ENCODE measurements at places on chromosomes 4 and X. TPM values are rescaled to one million over a fixed set of nuclear protein-coding genes. Genes with fewer than 3 reads are reported as not detected.
A peak's percentile ranks its signal among the peaks of the same experiment; 100 is the strongest.

- no peak for DNase-seq
Measured at GRCh38 chr4:48299560-48299959, 29.9 kb upstream of the TEC start.

- no peak for DNase-seq
Measured at GRCh38 chrX:47608130-47608810, 11.4 kb downstream of the SYN1 start.

- DNase-seq, result no peak
Measured at GRCh38 chrX:68398291-68398690, 35.0 kb downstream of the OPHN1 start.

Gene NDP
- total RNA-seq, result 2.5 TPM

Gene CSN1S1
- total RNA-seq, result not detected

DNA sequence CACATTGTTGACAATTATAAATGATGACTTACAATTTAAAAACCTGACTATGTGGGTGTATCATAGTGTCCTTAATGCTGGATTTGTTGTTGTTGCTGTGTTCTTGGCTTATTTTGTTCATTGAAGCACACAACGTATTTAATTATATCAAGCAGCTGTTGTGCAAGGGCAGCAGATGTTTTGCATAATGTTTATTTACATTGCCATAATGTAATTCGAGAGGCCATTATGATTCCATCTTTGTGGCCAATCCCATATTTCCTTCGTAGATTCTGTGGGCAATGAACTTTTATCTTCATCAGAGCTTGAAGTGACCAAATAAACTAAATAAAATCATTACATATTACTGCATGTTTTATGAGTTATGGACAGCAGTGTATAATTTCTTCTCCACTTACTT, 422.6 kb upstream of the GALNTL6 start:
- DNase-seq, result no peak

Gene BGN
- total RNA-seq, result 57.7 TPM

DNA sequence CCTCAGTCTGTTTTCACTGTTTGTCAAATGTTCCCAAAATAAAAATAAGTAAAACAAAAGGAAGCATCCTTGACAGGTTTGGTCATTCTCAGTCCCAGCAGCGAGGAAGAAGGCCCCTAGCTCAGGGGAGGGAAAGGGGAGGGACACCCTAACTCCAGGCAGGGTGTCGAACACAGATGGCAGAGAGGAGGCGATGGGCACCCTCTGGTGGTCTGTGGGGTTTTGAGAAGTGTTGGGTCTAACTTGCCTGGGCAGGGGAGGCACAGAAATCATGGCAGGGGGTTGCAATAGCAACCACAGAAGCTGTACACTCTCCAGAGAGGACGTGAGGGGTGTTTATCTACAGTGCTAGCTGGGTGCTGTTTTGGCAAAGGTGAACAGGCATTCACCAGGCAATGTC, 229.8 kb upstream of the SFRP2 start:
- no peak for DNase-seq

Gene PSAPL1
- 0.05 TPM for total RNA-seq

DNA sequence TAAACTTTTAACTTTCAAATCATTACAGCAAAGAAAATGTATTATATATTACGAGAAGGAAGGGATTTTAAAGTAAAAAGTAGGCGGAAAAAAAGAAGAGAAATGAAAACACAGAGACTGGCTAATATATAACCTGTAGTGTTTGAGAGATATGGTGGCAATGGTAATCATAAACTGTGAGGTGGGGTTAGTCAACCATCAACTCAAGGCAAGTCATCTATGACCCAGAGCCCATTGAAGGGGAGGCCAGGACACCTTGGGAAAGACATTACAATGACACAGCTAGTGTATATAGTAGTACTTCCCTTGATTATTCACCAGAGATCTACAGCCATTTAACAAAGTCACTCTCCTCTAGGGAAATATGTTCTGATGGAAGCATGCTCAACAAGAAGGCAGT, 423.9 kb upstream of the PITX2 start:
- DNase-seq, result no peak

- DNase-seq, result no peak
Measured at GRCh38 chr4:39544580-39545315, 17.5 kb upstream of the UGDH start.

GRCh38 chr4:150699599-150699998, 117.6 kb downstream of the MAB21L2 start:
- DNase-seq, result no peak

- DNase-seq, result no peak
Measured at GRCh38 chr4:96676754-96677435, 837.0 kb downstream of the PDHA2 start.

DNA sequence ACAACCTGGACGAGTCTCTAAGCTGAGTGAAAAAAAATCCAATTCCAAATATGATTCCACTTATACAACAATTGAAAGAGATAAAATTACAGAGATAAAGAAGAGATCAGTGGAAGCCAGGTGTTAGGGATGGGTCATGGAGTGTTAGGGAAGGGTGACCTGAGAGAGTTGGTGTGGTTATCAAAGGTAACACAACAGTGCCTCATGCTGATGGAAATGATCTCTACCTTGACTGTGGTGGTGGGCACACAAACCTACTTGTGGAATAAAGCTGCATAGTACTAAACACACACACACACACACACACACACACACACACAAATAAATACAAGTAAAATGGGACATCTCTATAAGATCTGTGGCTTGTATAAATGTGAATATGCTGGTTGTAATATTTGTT, 26.0 kb downstream of the BEND2 start:
- DNase-seq, result no peak

DNA sequence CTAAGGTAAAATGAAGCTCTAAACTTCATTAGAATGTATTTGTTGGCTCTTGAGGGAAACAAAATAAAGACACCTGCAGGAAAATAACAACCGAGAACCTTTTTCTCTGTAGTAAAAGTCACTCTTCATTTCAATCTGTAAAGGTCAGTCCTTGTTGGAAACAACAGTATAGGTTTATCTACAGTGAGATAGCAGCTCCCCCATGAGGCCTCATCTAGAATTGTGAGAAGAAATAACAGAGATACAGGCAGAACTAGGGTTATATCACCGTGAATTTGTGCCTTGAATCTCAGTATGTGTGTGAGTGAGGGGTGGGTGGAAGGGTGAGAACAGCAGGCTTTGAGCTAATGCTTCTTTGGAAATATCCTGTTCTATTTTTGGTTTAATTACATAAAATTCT, 107.8 kb upstream of the FMR1 start:
- peak; percentile 6 for DNase-seq

DNA sequence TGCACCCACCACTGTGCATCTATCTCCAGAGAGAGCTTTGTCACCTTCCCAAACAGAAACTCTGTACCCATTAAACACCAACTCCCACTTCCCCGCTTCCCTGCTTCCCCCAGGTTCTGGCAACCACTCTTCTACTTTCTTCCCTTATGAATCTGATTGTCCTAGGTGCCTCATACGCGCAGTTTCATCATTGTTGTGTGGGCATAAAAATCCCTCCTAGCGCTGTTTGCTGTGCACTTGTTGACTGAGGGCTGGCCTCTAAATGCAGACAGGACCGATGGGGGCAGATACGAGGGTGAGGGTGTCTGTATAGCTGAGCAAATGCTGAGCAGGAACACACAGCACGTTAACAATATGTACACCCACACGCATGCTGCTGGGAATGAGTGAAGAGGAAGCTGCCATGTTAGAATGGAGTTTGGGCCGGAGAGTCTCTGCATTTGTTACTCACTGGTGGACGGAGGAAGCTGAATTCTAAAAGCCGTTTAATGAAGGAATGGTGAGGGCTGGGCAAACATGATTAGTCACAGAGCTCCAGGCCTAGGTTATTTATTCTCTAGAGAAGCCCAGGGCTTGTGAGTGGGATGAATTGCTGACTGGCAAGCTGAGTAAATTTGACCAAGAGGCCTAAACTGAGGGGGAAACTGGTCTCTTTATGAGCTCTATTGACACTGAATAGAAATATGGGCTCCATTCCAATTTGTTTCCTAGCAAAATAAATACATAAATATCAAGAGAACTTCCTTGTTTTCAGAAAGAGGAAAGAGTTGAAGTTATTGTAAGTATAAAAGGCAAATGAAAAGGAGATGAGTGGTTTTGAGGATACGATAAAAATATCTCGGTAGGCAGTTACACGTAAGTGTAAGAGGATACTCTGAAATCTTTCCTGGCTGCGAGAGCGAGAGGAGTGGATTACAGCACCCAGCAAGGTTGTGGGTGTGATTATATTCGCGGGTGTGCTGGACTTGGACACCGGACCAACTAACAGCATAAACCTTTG, 95.9 kb upstream of the RPS6KA3 start:
- peak; percentile 59 for DNase-seq

GRCh38 chrX:9456250-9457074, 8.4 kb upstream of the TBL1X start:
- no peak for DNase-seq

- no peak for DNase-seq
Measured at GRCh38 chr4:76377911-76378310, 43.0 kb downstream of the CCDC158 start.

DNA sequence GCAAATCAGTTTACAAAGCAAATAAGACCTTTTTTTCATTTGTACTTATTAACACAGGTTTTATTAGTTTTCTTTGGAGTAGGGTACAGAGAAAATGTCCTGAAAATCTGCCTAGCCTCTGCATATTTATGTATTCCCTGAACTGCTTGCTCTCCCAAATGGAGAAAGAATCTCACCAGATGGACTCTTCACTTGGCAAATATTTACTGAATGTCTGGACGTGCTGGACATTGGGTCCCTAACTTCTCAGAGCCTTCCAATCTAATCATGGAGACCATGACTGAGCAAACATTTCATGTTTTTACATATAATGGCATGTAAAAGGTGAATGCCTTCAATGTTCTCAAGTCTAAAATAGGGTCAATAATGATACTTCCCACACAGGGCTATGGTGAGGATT, 126.0 kb downstream of the CHRDL1 start:
- no peak for DNase-seq

Gene CHM
- 49.3 TPM for total RNA-seq

Gene CFP
- 0.79 TPM for total RNA-seq

DNA sequence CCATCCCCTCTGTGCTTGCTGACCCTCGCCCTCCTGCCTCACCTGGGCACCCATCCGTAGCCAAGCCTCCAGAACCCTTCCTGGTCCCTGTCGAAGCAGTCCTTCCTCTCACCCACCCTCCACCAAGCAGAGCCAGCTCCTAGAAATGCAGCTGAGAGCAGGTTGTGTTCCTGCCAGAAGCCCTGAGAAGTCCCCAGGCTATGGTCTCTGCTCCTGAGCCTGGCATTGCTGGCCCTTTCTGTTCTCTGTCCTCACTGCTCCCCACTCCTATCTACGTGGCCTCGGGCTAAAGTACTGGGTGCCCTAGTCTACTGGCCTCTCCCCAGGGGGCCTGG, 2.1 kb upstream of the CPZ start:
- no peak for DNase-seq

Gene MMAA
- total RNA-seq, result 5.8 TPM

- DNase-seq, result no peak
Measured at GRCh38 chr4:105274504-105274903, 127.8 kb downstream of the TET2 start.

- DNase-seq, result no peak
Measured at GRCh38 chrX:106171293-106171820, 3.3 kb downstream of the PWWP3B start.

GRCh38 chr4:2445130-2445529, 23.8 kb upstream of the RNF4 start:
- no peak for DNase-seq

Gene HELQ
- total RNA-seq, result 22.5 TPM

DNA sequence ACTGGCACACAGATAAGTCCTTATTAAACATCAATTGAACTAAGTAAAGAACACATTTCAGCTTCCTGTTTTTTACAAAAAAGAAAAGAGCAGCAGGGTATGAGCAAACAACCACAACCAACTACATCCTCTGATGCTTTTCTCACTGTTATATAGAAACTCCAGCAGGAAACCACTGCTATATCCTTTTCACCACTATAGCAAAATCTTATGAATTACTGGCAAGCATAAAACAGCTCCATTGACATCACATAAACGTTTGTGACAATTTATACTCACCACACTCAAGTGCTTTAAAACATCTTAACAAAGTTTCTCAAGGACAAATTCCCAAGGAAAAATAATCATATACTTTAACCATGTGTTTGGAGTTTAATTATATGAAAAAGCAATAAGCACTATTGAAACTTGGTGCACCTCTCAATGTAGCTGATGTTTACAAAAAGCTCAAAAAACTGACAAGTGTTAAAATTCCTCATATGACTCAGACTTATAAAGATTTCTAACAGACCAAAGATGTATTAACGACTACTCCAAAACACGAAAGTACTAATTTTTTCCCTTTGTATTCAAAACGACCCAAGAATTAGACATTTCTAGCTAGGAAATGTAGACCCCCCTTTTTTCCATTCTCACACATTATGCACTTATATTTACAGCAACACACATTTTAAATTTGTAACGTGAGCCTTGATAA, 12.9 kb downstream of the GPRIN3 start:
- no peak for DNase-seq

DNA sequence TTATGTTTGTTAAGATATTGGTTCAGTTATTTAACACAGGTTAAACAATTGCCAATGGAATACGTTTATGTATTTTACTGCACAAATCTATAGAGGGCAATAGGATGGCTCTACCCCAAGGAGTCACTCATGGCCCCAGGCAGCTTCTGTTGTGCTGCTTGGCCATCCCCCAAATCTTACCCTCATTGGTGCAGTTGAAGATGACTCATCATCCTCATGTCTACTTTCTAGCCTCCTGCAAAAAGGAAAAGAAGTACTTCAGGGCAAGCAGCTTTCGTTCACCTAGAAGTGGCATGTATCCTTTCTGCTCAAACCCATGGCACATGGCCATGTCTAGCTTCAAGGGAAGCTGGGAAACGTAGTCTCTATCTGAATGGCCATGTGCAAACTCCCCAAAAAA, 14.2 kb downstream of the PHOX2B start:
- no peak for DNase-seq

Data from urinary bladder (tissue), 4 donors.